Astrocyte of the spinal cord (primary cell): ENCODE measurements at places on chromosomes 11 and 22.

- no peak for DNase-seq
These were observed 536.5 kb downstream of the BRD1 start for GRCh38 chr22:49291169-49291568.

- peak; percentile 63 for DNase-seq
These were observed 974 bp downstream of the DGCR8 start for GRCh38 chr22:20080776-20081654.

GRCh38 chr22:49663311-49663711 lies 164.4 kb downstream of the BRD1 start:
- DNase-seq, result no peak

- DNase-seq, result no peak
These were observed 3.8 kb downstream of the TPCN2 start for GRCh38 chr11:69052343-69053168.

- no peak for DNase-seq
These were observed 14.5 kb downstream of the PCSK7 start for GRCh38 chr11:117217141-117218084.
